ENCODE measurements at places on chromosomes 3 and 15. TPM values are rescaled to one million over a fixed set of nuclear protein-coding genes. Genes with fewer than 3 reads are reported as not detected.
A peak's percentile ranks its signal among the peaks of the same experiment; 100 is the strongest.

GRCh38 chr15:72227192-72227586 is 3.8 kb downstream of the PKM start:
- no peak for DNase-seq

- no peak for DNase-seq
Measured at GRCh38 chr15:86863226-86863915, 783.7 kb downstream of the AGBL1 start.

- no peak for DNase-seq
Measured at GRCh38 chr3:169215461-169216352, 447.8 kb downstream of the MECOM start.

DNA sequence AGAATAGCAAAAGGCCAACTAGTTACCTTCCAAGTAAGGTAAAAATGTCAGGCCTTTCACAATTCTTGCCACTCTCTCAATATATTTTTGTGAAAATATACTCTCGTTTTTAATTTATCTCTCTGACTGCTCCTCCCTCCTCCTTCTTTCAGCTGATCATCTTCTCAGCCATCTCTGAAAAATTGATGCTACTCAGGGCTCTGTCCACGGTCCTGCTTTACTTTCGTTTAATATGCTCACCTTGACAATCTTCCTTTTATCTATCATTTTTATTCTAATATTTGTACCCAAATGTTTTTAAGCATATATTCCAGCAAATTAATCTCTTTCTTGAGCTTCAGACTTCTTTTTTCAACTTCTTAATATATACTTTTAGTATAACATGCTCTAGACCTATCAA is 1362.1 kb downstream of the ROBO1 start:
- no peak for DNase-seq

- no peak for DNase-seq
Measured at GRCh38 chr3:191296041-191296541, 33.1 kb upstream of the CCDC50 start.

DNA sequence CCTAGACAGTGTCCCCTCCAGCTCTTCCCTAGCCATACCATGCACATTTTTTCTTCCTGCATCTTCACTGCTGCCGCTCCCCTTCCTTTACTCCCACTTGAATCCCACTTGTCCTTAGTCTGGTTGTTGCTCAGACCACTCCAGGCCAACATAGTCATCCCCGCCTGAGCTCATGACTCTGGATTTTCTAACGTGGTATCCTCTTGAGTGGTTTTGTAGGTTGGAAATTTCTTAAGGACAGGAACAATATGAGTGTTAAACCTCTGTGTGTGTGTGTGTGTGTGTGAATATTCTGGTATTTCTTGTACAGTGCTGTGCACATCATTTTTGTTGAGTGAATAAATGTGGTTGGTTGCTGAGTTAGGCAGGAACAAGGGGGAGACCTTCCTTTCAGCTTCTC is 3.1 kb downstream of the BAHD1 start:
- peak; percentile 37 for DNase-seq

GRCh38 chr3:31165399-31165860 is 271.0 kb upstream of the GADL1 start:
- no peak for DNase-seq

DNA sequence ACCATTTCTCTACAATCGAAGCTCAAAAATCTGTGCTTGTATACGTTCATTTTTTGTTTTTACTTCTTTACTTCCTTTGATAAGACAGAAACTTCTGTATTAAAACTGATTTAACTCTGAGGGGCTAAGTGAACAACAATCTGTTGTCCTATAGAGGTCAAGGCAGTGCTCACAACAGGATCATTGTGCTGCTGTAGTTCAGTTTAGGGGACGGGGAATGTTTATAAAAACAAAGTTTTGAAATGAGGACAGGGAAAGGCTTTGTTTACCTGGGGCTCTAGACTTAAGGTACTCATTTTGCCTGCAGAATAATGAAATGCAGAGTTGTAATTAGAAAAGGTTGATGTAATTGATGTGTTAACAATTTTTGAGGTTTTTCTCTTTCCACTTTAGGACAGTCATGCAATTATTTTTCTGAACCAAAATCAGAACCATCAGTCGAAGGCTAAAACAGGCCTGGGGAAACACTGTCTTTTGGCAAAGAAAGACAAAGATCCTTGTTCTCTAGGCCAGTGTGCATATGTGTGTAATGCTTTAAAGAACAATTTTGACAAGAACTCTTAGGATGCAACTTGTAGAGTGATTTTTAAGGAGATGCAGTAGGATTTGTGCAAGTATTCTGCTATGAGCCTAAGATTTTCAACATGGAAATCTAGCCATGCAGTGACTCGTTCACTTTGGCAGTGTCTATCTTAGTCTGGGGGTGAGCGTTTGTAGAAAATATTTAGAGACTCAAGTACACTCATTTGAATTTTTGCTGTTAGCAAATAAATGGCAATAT is 165.2 kb downstream of the PGPEP1L start:
- no peak for DNase-seq

DNA sequence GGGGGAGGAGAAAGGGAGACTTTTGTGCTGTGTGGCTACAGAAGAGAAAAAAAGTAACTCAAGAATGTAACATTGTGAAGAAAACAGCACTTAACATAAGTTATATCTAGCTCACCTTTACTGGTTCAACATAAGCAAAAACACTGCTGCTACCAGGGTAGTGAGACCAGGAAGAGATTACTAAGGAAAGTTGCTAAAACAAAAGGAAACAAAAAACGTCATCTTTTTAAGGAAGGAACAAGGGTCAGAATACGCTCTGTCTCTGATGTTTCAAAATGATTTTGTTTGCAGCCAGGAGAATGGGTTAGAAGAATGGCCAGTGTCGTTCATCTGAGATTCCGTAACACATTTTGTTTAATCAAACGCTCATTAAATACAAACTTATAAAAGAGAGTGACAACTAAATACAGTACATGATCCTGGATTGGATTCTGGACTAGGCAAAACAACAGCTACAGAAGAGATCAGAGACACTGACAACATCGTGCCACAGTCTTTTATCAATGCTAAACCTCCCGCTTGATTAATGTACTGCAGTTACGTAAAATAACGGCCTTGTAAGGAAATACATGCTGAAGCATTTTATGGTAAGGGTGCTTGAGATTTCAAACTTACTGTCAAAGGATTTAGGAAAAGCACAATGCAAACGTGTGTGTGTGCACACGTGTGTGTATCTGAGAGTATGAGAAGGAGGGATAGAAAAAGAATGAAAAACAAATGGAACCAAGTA is 67.7 kb downstream of the FOXP1 start:
- no peak for DNase-seq

GRCh38 chr3:128012050-128012449 is 40.2 kb upstream of the SEC61A1 start:
- DNase-seq = no peak

DNA sequence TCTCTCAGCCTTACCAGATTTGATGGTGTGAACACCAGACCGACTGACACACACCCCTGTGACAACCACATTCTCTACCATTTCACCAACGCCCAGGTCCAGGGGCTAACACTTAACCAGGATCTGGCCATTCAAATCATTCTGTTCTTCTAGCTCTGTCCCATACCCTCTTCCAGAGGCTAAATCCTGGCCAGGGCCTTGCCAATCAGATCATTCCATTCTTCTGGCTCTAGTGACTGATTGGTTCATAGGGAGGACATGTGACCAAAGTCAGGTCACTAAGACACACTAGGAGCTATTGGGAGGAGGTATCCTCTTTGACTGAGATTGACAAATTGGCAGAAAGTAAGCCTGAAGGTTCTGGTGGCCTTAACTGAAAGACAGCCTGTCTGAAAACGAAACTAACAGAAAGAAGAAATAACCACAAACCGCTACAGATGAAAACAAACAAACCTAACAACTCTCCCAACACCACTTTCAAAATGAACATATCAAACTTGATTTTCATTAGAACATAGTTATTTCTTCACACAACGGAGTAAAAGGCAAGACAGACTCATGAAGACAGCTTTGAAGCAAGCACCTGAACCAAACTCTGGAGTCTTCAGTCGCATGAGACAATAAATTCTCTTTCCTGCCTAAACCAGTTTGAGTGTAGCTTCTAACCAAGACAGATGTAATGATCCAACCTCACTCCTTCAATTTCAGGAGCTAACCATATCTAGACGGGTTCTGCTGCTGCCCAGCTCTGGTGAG is 68.5 kb downstream of the TRANK1 start:
- no peak for DNase-seq

- DNase-seq = no peak
Measured at GRCh38 chr15:25693321-25694238, 169.5 kb downstream of the ATP10A start.

- no peak for DNase-seq
Measured at GRCh38 chr15:98823012-98823458, 174.7 kb downstream of the IGF1R start.

DNA sequence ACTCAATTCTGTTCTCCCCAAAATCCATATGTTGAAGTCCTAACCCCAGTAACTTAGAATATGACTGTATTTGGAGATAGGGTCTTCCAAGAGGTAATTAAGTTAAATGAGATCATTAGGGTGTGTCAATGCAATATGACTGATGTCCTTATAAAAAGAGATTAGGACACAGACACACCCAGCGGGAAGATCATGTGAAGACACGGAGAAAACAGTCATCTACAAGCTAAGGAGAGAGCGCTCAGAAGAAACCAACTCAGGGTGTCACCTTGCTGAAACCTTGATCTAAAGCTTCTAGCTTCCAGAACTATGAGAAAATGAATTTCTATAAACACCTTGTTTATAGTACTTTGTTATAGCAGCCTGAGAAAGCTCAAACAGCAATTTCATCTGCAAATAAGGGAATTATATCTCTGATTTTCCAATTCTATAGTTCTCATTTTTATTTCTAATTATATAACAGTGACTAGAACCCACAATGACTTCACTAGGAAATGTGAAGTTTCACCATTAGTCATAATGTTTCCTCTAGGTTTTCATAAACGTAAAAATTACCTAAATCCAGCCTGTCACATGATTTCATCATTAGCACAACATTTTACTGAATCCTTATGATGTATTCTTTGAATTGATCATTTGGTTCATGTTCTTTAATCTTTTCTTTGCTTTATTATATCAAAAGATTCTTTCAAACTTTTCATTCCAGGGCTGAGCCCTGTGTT is 459.1 kb upstream of the MDFIC2 start:
- DNase-seq = no peak

DNA sequence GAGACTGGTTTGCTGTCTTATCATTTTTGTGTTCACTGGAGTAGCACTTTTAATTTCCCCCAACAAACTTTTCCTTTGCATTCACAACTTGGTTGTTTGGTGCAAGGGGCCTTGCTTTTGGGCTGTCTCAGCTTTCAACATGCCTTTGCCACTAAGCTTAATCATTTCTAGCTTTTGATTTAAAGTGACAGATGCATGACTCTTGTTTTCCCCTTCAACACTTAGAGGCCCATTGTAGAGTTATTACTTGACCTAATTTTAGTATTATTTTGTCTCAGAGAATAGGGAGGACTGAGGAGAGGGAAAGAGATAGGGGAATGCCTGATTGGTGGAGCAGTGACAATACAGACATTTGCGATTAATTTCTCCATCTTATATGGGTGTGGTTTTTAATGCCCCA is 340.1 kb upstream of the MANF start:
- no peak for DNase-seq

DNA sequence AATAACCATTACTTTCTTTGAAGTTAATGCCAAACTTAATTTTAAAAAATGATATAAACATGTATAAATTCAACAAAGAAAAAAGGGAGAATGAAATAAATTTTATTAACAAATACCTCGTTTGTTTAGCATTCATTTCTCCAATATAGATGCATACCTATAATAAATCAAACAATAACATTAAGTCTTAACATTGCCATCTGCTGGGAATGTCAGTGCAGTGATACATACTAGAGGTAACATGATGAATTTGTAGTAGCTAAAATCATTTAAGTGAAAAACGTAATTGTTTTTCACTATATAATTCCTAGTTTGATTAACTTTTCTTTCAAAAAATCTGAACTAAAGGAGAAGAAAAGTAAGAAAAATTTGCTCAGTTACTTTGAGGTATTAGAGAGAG is 340.2 kb upstream of the CBLB start:
- no peak for DNase-seq

- peak; percentile 67 for DNase-seq
Measured at GRCh38 chr3:138935863-138936740, 10.8 kb downstream of the FOXL2 start.

DNA sequence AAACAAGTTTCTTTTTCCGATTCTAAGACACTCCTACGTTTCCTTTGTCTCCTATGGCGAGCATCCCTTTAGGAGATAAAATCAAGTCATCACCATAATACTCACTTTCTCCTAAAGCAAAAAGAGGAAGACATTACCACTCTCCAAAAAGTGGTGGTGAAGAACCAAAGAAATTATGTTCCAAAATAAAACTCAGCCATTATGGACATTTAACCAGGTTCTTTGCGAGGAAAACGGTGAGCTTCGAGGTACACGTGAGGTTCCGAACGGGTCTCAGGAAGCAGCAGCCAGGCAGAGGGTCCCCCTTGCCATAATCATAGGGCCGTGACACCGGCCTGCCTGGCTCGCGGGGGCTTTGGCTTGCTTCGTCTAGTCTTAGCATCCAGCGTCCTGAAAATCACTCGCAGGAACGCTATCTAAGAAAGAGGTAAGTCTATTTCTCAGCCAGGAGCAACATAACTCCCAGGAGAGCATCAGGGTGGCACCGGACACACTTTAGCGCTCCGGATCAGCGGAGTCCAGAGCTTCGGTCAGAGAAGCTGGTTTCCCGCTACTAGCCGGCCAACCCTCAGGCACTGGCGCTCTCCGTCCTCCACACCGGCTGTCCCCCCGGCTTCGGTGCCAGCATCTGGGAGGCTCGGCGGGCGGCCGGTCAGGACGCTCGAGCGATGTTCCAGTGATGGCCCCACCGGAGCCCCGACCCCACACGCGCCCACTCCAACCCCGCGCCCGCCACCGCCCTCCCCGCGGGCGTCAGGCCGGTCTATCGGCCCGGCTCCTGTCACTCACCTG is 581 bp downstream of the IP6K1 start:
- DNase-seq = no peak

GRCh38 chr3:188929137-188929536 is 242.6 kb upstream of the TPRG1 start:
- DNase-seq = no peak

- no peak for DNase-seq
Measured at GRCh38 chr3:36379872-36380220, 458 bp upstream of the STAC start.

- DNase-seq = no peak
Measured at GRCh38 chr3:108222853-108223565, 785 bp upstream of the IFT57 start.

The ARNT2 gene
- 4.8 TPM for total RNA-seq

The LRRC31 gene
- 1.5 TPM for total RNA-seq

The FAM107A gene
- 114 TPM for total RNA-seq

The PARP15 gene
- total RNA-seq = 12.8 TPM

The RTP3 gene
- not detected for total RNA-seq

The RAB8B gene
- total RNA-seq = 47.6 TPM

The KCNH8 gene
- 0.24 TPM for total RNA-seq
